ENCODE measurements at places on chromosomes 1 and 21. TPM values are rescaled to one million over a fixed set of nuclear protein-coding genes. Genes with fewer than 3 reads are reported as not detected.

DNA sequence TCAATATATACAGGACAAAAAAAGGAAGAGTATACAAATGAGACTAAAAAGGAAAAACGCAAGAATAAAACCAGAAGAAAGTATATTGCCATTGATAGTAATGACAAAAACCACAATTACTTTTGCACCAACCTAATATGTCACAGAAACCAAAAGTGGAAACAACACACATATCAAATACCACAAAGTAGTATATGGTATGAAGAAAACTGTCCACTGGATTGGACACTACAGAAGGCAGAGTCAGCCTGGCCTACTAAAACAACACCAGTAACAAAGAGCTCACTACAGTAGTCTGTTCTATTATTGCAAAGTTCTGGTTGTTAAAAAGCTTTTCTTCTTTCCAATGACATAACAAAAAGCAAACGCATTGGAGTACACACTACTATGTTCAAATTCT lies 17.7 kb downstream of the TESK2 start:
- no peak overlapping the region for H3K4me3 ChIP-seq
- DNase-seq, result no peak
- H3K36me3 ChIP-seq, result no peaks in the 10 kb centered on the region

The CFHR3 gene
- total RNA-seq, result not detected

The CXADR gene
- 54.9 TPM for total RNA-seq

The STUM gene
- 11.0 TPM for total RNA-seq

- H3K4me1 ChIP-seq, result no peaks in the 10 kb centered on the region
- H3K27me3 ChIP-seq, result no peaks in the 10 kb centered on the region
- DNase-seq, result no peak
- no peak overlapping the region for H3K27ac ChIP-seq
These were observed 10.4 kb upstream of the AGO4 start for GRCh38 chr1:35797380-35797779.

DNA sequence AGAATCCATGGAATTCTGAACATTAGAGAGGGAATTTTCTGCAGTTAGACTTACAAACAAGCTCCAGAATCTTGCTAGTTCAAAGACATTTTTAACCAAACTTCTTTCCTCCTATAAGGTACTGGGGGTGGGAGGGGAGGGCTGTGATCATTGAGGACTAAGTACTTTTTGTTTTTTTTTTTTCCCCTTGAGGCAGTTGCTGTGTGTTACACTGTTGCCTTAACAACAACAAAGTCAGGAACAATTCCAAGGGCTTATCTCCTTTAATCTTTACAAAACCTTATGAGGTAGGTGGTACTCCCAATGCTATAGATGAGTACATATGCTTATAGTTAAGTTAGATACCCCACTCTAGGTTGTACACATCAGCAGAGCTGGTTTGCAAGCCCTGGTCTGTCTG lies 62.9 kb downstream of the PPP1R12B start:
- no peak overlapping the region for H3K27ac ChIP-seq
- H3K27me3 ChIP-seq, result no peaks in the 10 kb centered on the region
- no peak for DNase-seq
- H3K4me1 ChIP-seq, result peaks cover 2% of the 10 kb centered on the region

DNA sequence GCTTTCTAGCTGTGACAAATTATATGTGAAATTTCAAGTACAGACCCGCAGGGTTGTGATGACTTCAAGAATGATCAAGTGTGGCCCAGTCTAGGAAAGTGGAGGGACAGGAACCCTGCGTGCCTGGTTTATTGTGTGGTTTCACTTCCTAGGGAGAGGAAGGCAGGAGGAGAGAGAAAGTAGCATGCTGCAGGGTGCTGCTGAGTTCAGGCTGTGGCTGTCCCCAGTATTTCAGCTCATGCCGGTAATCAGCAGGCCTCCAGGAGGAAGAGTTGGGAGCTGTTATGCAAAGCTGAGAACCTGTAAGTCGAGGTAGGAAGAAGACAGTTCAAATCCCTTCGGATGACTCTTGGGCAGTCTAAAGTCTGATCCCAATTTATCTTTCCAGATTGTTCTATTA lies 140.4 kb downstream of the ROR1 start:
- no peak for DNase-seq
- H3K4me3 ChIP-seq, result no peak overlapping the region
- H3K36me3 ChIP-seq, result no peaks in the 10 kb centered on the region
- H3K27ac ChIP-seq, result peak overlapping the region; percentile 31
- peaks cover 17% of the 10 kb centered on the region for H3K4me1 ChIP-seq
- no peaks in the 10 kb centered on the region for H3K27me3 ChIP-seq

The B3GALT2 gene
- 64.6 TPM for total RNA-seq

The CD52 gene
- 2.8 TPM for total RNA-seq
